ENCODE measurements at places on chromosomes 16 and 17.

DNA sequence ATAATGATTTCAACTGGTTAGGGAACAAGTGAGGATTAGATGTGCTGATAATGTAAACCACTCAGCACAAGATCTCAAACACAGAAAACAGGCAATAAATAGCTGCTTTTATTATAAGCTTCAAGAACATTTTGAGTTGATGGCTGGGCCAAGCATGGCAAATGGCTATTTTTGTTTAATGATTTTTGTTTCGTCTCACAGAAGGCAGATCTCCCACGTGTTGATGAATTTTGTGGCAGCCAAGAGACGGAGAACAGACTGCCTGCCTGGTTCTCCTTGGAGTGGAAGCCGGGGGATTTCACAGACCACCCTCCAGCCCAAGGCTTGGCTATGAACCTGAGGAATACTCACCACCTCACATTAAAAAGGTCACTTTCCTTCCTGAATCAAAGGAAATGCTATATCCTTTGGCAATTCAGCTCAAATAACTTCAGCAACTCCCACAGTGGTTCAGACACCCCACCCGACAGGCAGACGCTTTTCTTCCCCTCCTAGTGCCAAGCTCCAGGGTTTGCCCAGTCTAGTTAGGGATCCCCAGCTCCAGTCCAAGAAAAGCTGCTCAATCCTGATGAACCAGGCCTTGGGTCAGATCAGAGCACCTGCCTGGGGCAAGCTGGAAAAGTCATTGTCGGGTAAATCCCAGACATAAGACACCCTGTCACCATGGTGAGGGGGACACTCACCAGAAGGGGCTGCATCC is 593.5 kb downstream of the TOX3 start:
- no peak for DNase-seq

GRCh38 chr16:56625140-56625942 is at the start of gene MT1E:
Gene MT1E, plus strand, starts transcription at chr16:56625781. Its CDS starts 71 bp downstream, at chr16:56625852.
- DNase-seq, result no peak

GRCh38 chr16:65024767-65025178 is 97.1 kb downstream of the CDH11 start:
- no peak for DNase-seq

DNA sequence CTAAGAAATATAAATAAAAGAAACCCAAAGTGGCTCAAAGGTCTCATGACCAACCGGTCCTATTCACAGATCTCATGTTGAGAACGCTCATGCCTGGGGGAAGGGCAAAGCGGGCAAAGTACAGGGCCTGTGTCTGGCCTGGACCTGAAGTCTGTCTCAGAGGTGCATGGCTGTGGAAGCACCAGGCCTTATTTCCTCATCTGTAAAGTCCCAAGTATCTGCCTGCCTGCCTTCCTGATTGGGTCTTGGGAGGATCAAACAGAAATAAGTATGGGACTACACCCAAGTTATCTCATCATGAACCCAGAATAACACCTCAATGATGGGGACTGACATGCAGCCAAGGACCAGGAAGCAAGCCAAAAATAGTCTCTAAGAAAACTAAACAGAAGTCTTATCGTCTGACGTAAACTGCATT is 14.2 kb downstream of the AXIN2 start:
- no peak for DNase-seq

DNA sequence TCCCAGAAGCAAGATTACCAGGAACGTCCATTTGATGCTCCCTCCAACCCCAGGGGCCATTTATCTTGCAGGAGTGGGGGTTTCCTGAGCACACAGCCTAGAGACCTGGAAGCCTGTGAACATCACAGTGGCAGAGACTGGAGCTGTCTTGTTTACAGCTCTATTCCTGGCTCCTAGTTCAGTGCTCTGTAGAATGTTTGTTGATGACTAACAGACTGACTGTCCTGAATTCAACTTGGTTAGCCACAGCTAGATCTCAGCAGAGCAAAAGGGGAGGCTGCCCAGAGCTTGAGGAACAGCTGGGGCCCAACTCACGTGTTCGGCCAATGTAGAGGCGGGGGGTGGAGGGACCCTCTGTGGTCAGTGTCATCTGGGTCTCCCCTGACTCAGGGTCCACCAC is 6.6 kb downstream of the ERN2 start:
- no peak for DNase-seq

- no peak for DNase-seq
Measured at GRCh38 chr17:79457889-79458288, 153.0 kb downstream of the RBFOX3 start.

- DNase-seq, result no peak
Measured at GRCh38 chr16:23694644-23695373, 16.1 kb downstream of the PLK1 start.

GRCh38 chr17:5769593-5770354 is 185.5 kb upstream of the NLRP1 start:
- no peak for DNase-seq

- DNase-seq, result no peak
Measured at GRCh38 chr16:50209546-50210265, 56.6 kb downstream of the TENT4B start.

DNA sequence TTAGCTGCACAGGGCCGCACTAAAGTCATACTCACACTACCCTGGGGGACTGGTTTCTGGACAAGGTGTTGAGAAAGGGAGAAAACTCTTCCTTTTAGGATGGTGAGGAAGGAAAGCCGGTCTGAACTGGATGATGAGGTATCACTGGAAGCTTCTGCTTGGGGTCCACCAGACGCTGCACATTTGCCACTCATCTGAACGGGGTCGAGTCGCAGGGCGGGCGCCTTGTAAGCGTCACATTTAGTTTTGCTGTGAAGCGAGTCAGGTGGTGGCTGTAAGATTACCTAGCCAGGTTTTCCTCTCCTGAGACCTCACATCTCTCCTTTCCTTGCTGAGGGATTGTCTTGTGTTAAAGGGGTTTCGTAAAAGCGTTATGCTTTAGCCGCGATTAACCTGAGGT is 2.3 kb downstream of the JPT2 start:
- DNase-seq, result no peak

DNA sequence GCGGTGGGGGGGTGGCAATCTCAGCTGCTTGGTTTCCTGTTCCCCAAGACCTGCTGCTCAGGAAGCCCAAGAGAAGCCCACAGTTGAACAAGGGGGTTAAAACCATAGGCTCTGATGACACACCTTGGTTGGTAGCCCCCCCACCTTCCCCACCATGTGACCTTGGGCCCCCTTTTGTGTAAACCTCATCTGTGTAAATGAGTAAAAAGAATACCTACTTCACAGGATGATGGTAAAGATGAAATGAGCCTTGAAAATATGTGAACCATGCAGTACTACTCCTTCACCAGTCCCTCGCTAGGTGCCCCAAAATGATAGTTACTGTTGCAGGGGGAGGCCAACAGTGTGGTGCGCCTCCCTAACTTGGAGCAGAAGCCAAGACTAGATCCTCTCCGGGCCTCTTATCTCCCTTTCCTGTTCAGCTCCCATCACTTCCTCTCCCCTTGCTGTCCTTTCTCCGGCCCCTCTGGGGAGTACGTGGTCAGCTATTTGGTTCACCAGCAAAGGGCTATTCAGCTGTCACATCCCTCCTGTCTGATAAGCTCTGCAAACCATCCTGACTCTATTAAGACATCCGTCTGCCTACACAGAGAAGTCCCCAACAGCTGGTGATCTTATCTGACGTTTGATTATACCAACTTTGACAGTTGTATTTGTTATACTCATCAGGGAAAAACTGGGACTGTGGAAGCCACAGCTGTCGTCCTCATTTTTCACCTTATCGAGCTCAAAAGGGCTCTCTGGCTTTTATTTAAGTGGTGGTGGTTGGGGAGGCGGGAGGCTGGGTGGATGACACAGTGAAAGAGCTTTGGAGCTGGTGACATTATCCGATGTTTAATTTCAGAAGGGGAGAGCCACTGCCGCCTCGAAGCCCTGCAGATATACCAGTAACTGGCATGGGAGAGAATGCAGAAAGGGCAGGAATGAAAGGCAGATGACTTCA is 19.9 kb downstream of the DCAKD start:
- no peak for DNase-seq

- no peak for DNase-seq
Measured at GRCh38 chr16:19502395-19503131, 19.3 kb downstream of the GDE1 start.

- DNase-seq, result no peak
Measured at GRCh38 chr16:30121741-30122571, 1.1 kb downstream of the MAPK3 start.

GRCh38 chr16:26599785-26600104 is 467.0 kb upstream of the C16orf82 start:
- DNase-seq, result no peak

DNA sequence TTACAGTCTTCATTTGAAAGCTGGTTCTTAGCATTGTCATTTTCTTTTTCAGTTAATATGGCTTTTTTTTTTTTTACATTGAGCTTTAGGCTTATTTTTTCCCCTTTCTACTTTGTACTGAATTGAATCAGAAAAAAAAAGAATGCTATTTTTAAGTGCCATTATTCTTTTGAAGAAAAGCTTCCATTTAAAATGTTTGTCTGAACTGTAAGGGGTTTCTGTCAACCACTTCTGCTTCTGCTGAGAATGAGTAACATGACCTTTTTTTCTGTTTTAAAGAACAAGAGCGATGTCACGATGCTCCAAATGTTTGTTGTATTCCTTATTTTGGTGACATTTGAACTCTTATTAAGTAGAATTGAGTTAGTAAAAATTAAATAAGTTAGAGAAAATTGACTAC is 50.0 kb downstream of the MRTFB start:
- no peak for DNase-seq

Data from vagina (tissue), 2 donors.